ENCODE measurements at places on chromosomes 11 and 22.

- no peak for DNase-seq
Observed at GRCh38 chr11:23555085-23555484, 694.8 kb upstream of the CCDC179 start.

- DNase-seq, result no peak
Observed at GRCh38 chr11:112874980-112875379, 86.2 kb upstream of the NCAM1 start.

GRCh38 chr22:44743804-44744211, 8.6 kb upstream of the ARHGAP8 start:
- no peak for DNase-seq

- peak; percentile 65 for DNase-seq
Observed at GRCh38 chr22:46122511-46122971, 27.8 kb upstream of the PPARA start.

DNA sequence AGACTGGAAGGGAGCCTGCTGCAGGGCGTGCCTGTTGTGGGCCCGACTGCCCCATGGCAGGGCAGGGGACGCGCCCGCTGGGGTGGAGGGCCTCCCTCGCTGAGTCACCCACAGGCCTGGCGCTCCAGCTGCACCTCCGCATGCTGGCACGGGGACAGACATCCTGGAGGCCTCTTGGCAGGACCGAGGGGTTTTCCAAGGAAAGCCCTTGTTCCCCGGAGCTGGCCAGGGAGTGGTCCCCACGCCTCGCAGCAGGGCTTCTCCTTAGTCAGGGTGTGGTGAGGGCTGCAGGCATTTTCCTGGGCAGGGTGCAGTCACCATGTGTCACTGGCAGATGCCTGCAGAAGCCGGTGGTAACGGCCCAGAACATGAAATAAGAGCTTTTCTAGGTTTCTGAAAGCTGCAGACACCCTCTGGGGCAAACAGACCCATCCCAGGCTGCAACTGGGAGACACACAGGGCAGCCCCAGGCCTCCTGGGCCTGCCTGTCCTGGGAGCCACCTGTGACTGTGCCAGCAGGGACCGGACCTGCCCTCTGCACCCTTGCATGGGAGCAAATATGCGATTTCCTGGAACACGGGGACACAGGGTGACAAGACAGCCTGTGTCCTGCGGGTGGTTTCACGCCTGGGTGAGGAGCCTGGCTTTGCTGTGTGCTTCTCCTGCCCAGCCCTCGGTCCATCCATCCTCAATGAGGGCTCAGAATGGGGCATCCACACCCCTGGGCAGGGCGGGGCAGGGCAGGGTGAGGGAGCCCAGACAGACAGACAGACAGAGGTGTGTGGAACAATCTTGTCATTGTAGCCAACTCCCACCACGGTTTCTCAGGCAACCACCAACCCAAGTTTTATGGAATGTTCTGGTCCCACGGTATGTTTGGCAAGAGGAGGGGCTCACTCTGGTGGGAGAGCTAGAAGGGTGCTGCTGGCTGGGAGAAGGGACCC, 43.2 kb upstream of the FADD start:
- DNase-seq, result no peak

DNA sequence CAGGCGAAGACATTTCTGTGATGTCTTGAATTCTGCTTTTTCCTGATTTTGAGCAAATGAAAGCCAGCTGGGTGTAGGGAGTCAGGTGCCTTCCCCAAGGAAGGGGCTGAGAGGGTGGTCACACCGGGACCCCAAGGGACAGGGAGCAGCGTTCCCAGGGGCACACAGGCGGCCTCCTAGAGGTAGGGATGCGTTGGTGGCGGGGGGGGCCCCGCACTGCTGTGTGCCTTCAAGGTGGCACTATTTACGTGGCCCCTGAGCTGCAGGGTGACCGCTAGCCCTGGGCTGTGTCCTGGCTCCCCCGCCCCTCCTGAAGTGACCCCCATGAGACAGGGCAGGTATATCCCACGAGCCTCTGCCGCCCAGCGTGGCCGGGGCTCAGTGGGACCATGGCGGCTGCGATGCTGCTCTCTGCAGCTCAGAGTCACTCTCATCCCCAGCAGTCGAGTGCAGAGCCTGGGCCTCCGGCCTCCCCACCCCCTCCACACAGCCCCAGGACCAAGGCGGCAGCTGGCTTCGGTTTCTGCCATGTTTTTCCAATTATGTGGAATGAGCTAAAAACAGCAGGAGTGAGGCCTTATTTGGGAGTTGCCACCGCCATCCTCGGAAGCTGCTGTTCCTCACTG, 60.9 kb downstream of the LRP5 start:
- DNase-seq, result no peak

GRCh38 chr11:65499713-65500386, 1.0 kb downstream of the MALAT1 start:
- DNase-seq, result peak; percentile 49

DNA sequence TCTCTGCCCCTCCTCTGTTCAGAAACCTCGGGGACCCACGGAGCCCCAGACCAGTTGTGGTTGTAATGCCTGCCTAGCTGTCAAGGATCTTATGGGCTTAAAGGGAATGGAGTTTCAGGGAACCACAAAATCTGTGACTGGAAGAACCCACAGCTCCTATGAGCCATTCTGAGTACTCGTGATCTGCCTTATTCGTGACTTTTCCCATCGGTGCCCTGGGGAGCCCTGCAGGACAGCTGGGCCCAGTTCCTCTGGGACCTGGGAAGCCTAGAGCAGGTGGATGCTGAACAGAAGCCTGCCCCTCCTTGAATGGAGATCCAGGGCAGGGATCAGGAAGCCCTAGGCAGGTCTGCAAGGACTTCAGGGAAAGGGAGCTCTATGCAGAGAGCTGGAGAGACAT, 42.1 kb upstream of the TTC12 start:
- no peak for DNase-seq

DNA sequence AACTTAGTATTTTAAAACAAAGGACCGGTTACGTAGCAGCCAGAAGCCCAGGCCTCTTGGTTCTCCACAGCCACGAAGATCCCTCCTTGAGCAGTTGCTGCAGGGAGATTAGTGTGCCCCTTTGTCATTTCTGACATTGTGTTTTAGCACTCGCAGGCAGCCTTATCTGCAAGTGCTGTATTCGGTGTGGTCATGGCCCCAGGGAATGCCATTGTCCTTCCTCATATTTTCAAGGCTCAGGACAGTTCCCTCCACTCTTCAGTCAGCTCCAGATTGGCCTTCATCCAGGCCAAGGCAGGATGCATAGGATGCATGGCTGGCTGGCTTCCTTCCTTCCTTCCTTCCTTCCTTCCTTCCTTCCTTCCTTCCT, 88.5 kb downstream of the ZBTB16 start:
- no peak for DNase-seq

GRCh38 chr22:29587938-29588699, 7.2 kb upstream of the NIPSNAP1 start:
- no peak for DNase-seq

DNA sequence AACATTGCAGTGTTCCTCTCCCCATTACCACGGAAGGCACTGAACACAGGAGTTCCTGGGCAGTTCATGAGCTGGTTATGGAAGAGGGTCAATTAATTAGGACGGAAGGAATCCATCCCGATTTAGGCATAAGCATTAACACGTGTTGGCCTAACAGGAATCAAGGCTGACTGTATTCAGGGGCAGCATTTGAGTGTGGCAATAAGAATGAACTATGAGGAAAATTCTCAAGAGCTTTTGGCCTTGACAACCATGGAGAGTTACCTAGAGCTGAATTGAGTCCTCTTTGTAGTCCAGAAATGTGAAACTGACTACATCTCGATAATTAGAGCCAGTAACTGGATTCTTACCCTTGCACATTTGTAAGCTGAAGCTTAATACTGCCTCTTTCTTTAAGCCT, 82.4 kb upstream of the CRTAM start:
- no peak for DNase-seq

DNA sequence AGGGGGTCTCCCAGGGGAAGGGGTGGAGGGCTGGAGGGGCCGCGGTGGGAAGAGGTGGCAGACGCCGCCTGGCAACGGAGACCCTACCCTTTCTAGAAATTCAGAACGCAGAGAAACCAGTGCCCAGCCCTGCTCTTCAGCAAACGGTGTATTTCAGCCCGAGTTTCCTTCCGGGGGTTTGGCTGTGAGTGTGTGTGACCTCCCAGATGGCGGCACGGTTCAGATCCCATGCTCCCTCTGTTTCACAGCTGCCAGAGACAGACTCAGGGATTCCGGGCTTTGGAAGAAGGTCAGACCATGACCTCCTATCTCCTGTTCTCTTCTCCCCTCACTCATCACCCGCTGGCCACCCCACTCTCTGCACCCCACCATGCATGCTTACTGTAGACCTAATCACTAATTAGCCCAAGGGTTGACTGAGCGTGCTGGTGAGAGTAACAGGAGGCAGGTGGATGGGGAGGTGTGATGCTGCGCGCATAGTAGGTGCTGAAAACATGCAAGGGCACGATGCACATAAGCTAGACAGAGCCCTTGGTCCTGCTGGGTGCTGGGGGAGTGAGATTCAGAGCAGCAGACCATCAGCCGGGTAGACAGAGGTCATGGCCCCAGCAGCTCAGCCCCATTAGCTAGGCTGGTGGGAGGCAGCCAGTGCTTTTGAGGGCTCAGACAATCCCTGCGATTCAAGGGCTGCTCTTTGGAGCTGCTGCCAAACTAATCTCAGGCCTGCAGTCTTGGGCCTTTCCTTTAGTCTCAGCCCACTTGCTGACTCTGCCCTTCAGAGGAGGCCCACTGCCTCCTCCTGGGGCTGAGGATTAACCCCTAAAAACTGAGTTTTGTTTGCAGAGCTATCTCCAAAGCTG, 256.5 kb upstream of the CADM1 start:
- DNase-seq, result no peak

DNA sequence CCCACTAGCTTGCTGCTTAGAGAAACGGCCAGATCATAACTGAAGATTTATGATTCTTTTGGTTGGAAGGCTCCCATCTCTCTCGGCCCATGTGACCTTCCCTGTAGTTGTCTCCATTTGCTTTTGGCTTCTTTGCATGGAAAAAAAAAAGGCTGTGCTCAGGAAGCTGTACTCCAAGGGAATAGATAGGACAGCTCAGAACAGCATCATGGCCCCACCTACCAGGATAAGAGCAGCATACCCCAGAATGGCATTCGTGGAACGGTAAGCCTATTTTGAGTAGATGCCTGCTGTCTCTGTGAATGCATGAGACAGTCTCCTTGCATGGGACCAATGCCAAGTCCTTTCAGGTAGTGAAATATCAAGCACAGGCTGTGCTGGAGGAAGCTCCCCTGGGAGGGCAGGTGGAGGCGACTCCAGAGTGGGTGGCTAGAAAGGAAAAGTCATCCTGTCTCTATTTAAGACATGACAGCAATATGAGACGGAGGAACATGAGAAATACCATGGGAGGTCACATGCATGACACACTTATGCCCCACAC, 94.1 kb upstream of the AMOTL1 start:
- no peak for DNase-seq

GRCh38 chr11:76623171-76623883, 47.2 kb downstream of the LRRC32 start:
- DNase-seq, result no peak

- DNase-seq, result no peak
Observed at GRCh38 chr11:44582641-44583352, 17.3 kb downstream of the CD82 start.

DNA sequence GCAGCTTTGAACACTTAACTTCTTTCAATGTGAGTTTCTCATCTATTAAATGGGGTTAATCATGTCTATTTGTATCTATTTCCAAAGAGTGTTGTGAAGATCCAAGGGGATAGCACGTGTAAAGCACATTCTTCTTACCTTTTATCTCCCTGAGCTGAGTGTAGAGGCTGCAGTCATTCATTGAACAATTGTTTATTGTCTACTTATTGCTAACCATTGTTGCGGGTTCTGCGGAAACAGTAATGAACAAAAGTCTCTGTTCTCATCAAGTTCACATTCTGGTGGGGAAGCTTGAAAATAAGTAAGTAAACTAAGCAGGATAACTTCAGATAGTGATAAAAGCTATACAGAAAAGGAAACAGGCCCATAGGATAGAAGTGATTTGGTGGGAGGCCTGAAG, 27.4 kb upstream of the PLET1 start:
- DNase-seq, result no peak

DNA sequence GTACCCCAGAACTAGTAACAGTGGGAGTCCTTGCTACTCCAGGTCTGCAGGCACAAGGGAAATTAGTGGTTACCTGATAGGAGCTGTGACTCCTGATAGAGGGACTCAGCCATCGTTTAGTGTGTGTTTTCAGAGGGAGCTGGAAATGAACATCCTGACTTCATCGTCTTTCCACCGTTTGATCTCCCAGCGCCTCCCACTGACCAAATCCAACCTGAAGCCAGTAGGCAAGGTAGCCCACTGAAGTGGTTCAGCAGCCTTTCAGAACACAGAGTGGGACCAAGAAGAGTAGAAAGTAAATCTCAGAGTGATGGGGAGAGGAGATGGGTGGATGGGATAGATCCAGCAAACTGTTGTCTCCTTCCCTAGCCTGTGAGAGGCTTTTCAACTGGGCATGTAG, 385.9 kb downstream of the INSC start:
- DNase-seq, result no peak

- no peak for DNase-seq
Observed at GRCh38 chr22:22369964-22370270, 125.3 kb downstream of the VPREB1 start.

DNA sequence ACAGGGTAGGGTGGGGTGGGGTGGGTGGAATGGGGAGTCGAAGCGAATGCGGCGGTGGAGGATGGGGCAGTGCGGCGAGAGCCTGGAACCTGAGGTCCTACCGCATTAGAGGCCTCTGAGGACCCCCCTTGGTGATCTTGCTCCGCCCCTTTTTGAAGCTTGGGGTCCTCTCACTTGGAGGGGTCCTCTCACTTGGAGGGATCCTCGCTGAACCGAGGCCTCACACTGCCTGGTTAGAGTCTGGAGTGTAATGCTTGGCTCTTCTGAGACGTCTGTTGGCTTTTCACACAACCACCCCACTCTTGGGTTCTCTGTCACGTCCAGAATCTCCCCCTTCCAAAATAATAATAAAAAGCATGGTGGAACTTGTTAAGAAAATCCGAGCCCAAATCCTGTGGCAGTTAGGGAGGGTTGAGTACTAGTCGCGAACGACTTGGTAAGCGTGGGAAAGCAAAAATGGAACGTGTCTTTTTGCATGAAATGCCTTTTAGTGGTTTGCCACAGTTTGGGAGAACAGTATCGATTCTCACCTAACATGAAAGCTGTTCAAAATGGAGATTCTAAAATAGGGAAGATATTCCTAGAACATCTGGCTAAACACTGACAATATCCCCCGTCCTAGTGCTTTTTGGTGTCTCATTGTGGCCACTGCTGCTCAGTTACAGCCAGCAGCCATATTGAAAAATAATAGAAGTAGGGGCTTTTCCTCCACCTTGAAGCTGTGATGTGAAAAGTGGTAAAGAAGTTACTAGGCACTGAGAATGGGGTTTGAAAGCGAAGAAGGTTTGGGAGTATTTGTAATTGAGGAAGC, 822 bp downstream of the RBX1 start:
- DNase-seq, result no peak

Measured in CD4-positive, alpha-beta T cell treated with Interleukin-4 for 1 hour (primary cell).